ENCODE measurements at places on chromosomes 1 and 21.
A peak's percentile ranks its signal among the peaks of the same experiment; 100 is the strongest.

- peak; percentile 20 for DNase-seq
These were observed 104.7 kb downstream of the CAMTA1 start for GRCh38 chr1:6889875-6890480.

DNA sequence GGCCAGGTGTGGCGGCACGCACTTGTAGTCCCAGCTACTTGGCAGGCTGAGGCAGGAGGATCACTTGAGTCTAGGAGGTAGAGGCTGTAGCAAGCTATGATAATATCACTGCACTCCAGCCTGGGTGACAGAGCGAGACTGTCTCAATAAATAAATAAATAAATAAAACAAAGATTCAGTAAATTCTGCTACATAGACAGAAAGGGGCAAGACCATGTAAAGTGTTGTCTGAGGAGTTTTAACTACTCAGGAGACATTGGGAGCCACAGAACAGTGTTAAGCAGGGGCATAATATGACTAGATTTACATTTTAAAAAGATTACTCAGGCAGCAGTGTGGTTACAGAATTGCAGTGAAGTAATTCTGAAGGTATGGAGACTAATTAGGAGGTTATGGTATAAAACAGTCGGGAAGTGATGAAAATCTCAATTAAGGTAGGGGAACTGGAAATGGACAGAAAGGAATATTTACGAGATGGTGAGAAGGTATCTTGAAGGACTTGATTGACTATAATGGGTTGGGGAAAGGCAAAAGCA lies 94.7 kb downstream of the ATP1B1 start:
- no peak for DNase-seq

- DNase-seq: no peak
These were observed 169.2 kb downstream of the DHRS3 start for GRCh38 chr1:12448746-12449177.

- DNase-seq: no peak
These were observed 65.5 kb upstream of the BACH1 start for GRCh38 chr21:29233256-29233546.

GRCh38 chr21:16587141-16587581 lies 857.4 kb downstream of the USP25 start:
- DNase-seq: peak; percentile 42

- no peak for DNase-seq
These were observed 71.2 kb upstream of the HMGB4 start for GRCh38 chr1:33792651-33793050.

- DNase-seq: peak; percentile 86
These were observed 69.6 kb downstream of the OLFML2B start for GRCh38 chr1:161954050-161954449.

- no peak for DNase-seq
These were observed 2.3 kb upstream of the HMGCS2 start for GRCh38 chr1:119771016-119771415.

DNA sequence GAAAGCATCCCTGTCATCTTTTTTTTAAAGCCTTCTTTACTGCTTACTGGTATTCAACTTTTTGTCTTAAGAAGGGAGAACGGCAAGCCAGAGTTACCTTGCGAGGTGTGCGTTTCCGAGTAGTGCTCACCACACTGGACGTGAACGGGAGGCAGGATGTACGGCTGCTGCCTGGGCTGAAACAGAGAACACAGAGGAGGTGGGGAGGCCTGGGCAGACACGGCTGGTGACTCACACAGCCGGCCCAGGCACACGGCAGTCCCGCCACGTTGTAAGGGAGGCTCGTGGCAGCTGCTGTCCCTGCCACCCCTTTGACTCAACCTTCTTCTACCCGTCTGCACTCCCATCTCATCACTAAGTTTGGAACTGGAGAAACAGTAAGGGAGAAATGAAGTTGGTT lies 105.8 kb downstream of the SMYD2 start:
- no peak for DNase-seq

DNA sequence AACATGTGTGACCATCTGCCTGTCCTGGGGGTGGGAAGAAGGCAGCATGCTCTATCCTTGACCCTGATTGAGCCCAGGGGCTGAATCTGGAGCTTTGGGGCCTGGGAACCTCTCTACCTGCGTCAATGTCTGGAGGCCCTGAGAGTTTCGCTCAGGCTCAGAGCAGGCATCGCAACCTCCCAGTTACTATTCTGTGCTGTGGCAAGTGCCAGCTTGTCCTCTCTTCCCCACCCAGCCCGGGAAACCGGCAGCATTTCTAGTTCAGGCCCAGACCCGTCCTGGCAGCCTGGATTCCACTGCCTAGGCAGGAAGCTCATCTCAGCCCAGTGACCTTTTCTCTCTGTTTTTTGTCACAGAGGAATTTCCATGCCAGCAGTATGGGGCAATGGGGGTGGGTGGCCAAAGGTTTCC lies 10.0 kb upstream of the IRF6 start:
- peak; percentile 85 for DNase-seq

- DNase-seq: no peak
These were observed 105.7 kb upstream of the USP24 start for GRCh38 chr1:55320891-55321290.

GRCh38 chr1:79726911-79727310 lies 720.4 kb upstream of the ADGRL4 start:
- DNase-seq: no peak

DNA sequence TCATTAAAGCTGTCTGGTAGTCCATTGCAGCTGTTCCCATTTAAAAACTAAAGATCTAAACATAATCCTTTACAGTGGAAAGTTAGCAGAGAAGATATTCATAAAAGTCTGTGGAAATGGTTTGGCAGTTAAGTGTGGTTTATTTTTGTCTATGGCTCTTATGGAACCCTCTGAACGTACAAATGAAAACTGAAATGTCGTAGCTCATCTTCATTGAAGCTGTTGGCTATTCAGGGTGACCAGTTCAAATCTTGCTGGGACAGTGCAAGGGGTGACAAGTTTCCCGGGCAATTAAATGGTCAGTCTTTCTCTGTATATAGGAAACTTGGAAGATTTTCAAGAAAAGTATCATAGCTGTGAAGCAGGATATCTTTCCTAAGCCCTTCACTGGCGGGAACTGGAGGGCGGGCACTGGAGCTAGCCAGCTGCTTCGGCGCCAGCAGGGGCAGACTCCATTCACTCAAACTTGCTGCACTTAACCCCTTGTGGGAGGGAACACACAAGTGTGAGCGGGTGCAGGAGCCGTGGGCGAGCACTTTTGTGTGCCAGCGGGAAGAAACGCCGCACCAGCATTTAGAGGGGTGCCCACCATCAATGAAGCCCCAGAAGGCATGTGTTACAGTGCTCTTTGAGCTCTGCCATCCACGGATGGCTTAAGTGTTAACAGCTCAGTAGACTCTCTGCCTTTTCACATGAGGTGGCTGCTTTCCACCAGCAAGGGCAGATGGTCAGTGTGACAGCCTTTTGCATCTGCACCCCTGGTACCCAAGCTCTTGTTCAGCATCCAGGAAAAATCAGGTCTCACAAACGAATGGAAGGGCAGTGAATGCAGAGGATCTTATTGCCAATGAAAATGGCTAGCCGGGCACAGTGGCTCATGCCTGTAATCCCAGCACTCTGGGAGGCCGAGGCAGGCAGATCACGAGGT lies 232.1 kb upstream of the KAZN start:
- no peak for DNase-seq

- no peak for DNase-seq
These were observed 43.0 kb upstream of the ADAMTS1 start for GRCh38 chr21:26888256-26888655.

GRCh38 chr1:215657047-215657446 lies 89.9 kb downstream of the KCTD3 start:
- DNase-seq: no peak

DNA sequence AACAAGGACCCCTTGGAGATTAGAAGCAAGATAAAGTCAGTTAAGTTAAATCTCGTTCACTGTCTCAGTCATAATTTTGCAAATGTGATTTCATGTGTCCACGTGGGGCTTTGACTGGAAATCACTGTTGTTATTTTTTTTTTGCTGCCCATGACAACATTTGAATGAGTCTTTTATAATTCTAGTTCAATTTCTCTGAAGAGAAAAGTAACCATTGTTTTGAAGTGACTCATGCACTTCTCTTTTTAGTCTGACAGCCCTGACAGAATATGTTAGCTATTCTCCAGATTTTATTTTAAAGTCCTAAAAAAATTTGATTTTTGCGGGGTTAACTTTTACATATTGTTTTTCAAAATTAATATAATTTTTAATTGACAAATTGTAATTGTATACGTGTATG lies 30.7 kb upstream of the NLRP3 start:
- no peak for DNase-seq

- no peak for DNase-seq
These were observed 170.7 kb downstream of the NR5A2 start for GRCh38 chr1:200198236-200198635.

- DNase-seq: no peak
These were observed 167.9 kb downstream of the ADSS2 start for GRCh38 chr1:244283772-244284171.

- DNase-seq: no peak
These were observed at the start of gene PTAFR for GRCh38 chr1:28176492-28177470. PTAFR (minus strand) TSS chr1:28176690; CDS start chr1:28151021, 25,669 bp downstream.

- peak; percentile 23 for DNase-seq
These were observed 125.2 kb upstream of the DPYD start for GRCh38 chr1:98045767-98046641.

DNA sequence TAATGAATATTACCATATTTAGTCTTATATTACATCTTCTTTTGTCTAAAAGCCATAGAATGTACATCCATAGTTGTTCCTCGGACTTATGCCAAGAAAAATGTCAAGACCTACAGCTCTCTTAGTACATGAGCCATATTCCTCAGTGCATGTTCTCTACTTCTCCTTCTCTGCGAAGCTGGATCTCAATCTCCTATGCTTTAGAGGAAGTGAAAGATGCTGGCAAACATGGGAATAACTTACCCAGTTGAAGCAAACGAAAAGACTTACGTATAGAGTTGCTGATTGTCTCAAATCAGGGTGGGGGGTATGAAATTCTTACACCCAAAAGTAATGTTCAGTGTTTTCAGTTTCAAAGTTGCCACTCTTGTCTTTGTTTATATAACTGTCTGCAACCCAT lies 32.7 kb downstream of the OR13G1 start:
- DNase-seq: no peak

DNA sequence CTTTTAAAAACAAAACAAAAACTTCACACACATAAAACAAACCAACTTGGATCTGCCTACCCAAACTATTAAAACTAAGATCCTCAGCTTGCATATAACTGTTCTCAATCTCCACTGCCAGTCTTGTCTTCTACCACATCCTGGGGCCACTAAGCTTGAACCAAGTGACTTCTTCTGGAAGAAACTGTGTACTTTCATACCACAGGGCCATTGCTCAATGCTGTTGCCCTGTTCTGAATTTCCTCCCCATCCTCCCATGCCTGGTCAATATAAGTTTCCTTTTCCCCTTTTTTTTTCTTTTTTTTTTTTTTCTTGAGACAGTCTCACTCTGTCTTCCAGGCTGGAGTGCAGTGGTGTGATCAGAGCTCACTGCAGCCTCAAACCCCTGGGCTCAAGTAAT lies 109.9 kb downstream of the KIAA0319L start:
- DNase-seq: no peak

DNA sequence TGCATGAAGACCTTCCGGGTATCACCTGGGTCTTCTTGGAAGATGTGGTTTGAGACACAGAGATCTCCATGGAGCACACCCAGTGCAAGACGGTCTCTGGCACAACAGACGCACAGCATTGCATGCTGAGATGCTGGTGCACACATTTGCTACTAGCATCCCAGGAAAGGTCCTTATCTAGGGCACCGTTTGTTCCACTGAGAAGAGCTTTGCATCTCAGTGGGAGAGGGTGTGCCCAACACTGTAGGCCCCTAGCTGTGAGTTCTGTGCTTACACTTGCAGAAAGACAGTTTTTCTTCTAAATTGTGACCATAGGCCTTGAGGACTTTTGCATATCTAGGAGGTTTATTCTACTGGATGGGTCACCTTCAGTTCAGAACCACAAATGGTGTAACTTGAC lies 554.1 kb downstream of the MATN1 start:
- no peak for DNase-seq

- no peak for DNase-seq
These were observed 25.2 kb downstream of the VN1R5 start for GRCh38 chr1:247281001-247281574.

- DNase-seq: no peak
These were observed 78.5 kb upstream of the RGS4 start for GRCh38 chr1:162990665-162991064.

DNA sequence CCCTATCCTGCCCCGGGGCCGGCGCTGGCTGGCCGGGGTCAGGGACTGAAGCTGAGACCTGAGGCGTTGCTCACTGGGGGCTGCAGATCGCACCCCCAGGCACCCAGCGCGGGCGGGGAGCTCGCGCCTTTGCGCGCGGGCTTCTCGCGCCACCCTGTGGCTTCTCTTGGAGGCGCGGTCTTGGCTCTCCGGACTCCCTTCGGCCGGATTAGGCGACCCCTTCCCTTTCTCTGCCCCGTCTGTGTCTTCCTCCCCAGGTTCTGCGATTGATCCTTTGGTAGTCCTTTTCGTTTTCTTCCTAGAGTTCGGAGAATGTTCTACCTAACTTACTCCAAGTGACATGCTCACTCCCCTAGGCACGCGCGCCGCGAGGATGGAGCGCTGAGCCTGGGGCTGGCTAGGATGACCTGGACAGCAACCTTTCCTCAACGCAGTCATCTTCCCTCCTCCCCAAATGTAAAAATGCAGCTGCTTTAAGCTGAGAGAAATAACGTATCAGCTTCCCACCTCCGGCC lies 495 bp upstream of the NTRK1 start:
- DNase-seq: no peak

DNA sequence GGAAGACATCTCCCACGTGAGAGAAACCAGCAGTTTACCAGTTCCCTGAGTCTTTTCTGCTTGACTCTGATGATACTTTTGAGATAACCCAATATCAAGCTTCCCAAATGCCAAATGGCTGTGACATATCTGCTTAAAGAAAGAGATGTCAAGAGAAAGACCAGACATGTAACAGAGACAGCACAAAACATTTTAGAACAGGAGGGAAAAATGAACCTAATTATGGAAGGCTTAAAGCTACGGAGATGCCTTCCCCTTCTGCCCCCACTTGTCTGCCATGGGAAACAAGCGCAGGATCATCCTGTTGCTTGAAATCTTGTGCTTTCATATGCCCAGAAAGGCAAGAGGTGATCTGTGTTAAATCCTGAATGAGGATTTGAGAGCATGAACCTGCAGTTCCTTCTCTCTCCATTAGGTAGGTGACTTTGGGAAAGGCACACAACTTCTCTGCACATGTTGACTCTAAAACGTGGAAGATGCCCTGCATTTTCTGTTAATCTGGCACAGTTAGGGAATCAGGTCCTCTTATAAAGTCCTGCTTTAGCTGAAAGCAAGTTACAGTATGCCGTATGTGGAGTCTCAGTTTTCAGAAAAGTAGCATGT lies 46.7 kb upstream of the MTR start:
- DNase-seq: no peak

- DNase-seq: no peak
These were observed 46.6 kb downstream of the TENT5C start for GRCh38 chr1:117652421-117652820.

Measured in DMS153 (cell line).